Endothelial cell (in vitro differentiated cells): ENCODE measurements at places on chromosomes 2 and 18.

GRCh38 chr2:192669505-192670091 is 474.9 kb upstream of the TMEFF2 start:
- no peak for DNase-seq

DNA sequence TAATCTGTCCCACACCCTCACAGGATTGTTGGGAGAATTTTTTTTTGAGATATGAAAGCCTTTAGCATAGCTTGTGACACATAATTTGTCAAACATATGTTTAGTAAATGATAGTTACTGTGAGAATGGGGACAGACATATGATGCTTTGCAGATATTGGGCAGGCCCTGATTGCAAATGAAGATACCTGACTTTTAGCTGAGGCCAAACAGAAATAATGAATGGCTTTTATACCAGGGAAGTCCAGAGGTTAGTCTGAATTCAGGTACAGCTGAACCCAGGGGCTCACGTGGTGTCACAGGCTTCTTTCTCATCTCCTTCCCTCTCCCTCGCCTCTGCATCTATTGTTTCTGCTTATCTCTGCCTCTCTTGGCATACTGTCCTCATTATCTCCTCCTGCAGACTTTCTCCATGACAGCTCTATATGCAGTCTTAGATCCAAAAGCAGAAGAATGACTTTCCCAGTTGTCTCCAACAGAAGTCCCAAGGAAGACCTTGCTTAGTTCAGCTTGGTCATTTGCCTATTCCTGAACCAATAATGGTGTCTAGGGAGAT is 4.9 kb upstream of the WNT10A start:
- no peak for DNase-seq

DNA sequence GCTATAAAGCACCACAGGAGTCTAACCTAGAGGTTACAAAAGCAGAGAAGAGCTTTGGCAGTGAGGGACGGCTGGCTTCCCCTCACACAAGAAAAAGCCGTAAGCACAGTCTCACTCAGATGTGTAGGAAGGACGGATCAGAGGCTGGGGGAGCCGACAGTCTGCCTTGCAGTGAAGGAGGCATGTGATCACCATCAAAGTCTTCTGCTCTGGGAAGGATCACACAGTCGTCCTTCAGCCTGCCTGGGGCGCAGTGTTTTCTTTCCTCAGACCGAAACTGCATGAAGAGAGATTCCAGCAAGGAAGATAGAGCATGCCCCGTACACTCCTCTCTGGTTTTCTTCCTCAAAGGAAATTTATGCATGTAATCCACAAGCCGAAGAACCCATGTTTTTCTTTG is 24.1 kb downstream of the GATA6 start:
- no peak for DNase-seq

- DNase-seq: no peak
Observed at GRCh38 chr2:40450066-40450795, 1.7 kb downstream of the SLC8A1 start.

- no peak for DNase-seq
Observed at GRCh38 chr2:54791831-54792230, 68.4 kb downstream of the EML6 start.

GRCh38 chr2:52995424-52995823 is 772.2 kb upstream of the CHAC2 start:
- DNase-seq: no peak

- DNase-seq: no peak
Observed at GRCh38 chr2:215717501-215718381, 281.9 kb upstream of the FN1 start.

DNA sequence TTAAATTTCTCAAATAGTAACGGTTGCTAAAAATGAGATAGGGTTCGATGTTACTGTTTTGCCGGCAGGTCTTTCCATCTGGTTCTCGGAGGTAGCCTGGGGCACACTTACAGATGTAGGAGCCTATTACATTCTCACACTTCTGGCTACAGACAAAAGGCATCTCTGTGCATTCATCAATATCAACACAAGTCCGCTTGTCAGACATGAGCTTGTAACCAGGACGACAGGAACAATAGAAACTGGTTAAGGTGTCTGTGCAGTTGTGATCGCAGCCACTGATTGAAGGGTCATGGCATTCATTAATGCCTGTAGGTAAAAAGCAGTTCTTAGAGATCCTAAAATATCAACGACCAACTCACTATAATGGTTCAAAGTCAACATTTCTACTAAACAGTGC is 116.3 kb downstream of the DHRS9 start:
- DNase-seq: no peak

DNA sequence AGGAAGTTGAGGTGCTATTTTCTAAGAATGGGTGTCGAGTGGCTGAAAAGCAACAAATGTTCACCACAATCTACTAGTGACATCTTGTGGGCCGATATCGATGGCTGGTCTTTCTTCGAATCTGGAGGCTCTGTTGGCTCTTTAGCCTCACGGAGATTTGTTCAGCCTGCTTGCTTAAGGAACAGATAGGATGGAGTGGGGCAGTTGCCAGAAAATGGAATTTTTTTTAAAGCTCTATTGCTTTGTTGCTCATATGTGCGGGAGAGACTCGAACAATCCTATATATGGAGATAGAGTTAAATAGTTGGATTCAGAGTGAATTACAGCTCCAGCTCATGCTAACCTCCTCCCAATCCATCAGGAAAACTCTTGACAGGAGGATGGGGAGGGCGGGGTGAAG is 70.9 kb upstream of the LYPD6B start:
- no peak for DNase-seq

DNA sequence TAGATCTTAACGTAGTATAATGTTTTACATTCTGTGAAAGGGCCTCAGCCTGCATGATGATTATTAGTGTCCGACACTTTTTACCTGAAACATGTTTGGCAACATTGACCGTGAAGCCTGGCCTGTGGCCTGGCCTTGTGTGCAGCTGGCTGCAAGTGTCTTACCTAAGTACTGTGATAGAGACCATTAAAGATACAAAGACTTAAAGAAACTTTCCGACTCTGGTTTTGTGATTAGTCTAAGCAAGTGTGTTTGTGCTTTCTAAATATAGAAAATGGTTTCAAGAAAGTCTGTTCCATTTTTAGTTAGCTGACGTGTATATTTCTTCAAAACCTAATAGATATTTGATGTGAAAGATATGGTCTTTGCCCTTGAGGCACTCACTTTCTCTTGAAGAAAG is 601.8 kb downstream of the LRP1B start:
- no peak for DNase-seq

DNA sequence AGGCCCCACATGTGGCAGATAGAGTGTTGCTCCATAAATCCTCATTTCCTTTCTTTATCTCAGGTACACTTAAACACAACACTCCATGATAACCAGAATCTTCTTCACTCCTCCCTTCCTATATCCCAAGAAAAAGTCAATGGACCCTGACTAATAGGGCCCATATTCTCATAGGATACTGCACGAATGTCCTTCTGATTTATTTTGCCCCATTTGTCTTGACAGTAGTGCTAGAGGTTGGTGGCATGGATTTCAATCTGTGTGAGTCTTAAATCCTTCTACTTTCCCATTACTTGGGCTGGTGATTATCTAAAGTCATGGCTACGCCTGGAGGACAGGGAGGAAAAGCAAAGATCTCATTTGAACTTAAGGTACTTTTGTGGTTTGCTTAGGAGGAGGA is 156.0 kb downstream of the ACOXL start:
- DNase-seq: no peak

GRCh38 chr2:162828545-162828944 is 10.0 kb downstream of the KCNH7 start:
- no peak for DNase-seq

GRCh38 chr18:48193521-48194492 is 215.4 kb downstream of the ZBTB7C start:
- DNase-seq: no peak

- DNase-seq: no peak
Observed at GRCh38 chr18:2070631-2071030, 500.7 kb downstream of the METTL4 start.

DNA sequence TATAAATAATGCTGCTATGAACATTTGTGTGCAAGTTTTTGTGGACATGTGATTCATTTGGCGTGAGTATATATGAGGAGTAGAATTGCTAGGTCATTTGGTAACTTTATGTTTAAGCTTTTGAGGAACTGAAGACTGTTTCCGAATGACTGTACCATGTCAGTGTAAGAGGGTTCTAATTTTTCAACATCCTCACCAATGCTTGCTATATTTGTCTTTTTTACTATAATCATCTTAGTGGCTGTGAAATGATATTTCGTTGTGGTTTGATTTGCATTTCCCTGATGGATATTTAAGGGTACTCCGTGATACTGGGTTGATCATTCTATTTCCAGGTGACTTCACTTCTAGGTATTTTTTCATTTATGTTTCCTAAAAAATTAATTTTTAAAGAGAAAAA is 241.1 kb downstream of the BCL2 start:
- DNase-seq: no peak

- DNase-seq: no peak
Observed at GRCh38 chr2:54065411-54065810, 50.0 kb upstream of the ACYP2 start.

- DNase-seq: no peak
Observed at GRCh38 chr2:179890666-179891065, 29.3 kb upstream of the ZNF385B start.

DNA sequence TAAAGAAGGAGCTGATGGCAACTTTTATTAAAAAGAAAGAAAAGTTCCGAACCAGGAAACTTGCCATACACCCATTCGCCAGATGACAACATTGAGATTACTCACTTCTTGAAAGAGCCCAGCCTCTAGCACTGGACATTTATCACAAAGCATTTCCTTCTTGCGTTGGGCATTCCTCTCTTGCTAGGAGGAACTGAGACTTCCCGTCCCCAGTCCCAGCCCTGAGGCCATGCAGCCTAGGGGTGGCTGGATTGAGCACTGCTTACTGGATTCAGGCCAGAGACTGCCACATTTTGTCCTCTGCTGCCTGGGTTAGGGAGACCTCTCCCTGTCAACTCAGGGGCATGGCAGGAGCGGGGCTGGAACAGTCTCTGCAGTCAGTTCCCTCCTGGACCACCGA is 80.1 kb downstream of the SDC1 start:
- no peak for DNase-seq

DNA sequence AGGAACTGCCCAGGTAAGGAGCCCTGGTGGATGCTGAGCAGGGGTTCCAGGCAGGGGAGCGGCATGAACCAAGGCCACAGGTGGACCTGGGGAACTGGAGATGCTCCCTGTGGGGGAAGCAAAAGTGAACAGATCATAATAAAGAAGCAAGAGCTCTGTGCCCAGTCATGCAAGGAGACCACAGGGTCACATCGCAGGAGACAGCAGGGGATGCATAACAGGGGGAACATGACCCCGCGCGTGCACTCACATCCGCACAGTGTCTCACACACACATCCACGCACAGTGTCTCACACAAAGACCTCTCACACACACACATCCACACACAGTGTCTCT is 473.3 kb upstream of the HS6ST1 start:
- no peak for DNase-seq

GRCh38 chr18:24762511-24762910 is 302.1 kb downstream of the HRH4 start:
- DNase-seq: no peak

DNA sequence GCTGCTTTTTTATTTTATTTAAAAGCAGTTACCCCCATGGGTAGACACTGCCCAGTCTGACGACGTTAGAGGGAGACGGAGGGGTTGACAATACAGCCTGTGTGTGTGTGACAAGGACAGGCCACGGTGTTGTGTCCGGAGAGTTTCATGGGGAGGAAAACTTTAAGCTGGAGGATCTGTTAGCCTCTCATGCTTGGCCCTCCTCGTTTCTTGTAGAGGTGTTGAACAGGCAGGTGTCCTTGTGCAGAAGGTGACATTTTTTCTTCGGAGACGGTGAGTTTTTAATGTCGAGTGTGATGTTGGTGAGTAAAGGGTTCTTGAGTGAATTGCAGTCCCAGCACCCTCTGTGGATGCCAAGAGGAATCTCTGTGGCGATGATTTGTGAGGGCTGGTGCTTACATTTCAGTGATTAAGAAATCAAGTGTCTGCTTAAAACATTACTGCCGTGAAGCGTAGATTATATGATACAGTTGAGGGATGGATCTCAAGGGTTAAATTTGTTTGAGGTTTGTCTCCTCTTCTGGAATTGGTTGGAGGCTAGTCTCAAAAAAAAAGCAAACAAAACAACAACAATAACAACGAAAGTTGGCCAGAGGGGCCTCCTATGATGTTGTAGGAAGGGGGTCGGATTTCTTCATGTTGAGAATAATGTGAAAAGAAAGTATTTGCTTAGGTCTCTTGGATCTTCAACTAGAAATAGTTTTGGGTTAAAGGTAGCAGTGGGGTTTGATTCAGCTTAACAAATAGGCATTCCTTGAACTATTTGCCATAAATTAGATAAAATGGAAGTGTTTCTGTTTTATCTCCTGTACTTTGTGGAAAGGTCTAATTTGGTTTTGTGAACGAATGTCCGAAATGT is 1.6 kb downstream of the NCOA1 start:
- DNase-seq: no peak

DNA sequence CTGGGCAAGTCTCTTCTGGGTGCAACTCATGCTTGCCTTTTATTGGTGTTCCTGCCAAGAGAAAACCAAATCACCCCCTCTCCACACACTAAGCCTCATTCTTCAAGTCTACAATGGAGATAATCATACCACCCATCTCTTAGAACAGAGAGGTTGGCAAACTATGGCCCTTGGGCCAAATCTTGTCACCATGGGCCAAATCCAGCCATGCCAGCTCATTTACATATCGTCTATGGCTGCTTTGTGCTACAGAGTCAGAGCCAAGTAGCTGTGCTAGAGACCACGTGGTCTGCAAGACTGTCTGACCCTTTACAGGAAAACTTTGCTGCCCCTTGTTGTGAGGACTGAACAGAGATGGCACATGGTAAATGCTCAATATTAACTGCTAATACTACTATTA is 270.3 kb upstream of the PARD3B start:
- DNase-seq: no peak

DNA sequence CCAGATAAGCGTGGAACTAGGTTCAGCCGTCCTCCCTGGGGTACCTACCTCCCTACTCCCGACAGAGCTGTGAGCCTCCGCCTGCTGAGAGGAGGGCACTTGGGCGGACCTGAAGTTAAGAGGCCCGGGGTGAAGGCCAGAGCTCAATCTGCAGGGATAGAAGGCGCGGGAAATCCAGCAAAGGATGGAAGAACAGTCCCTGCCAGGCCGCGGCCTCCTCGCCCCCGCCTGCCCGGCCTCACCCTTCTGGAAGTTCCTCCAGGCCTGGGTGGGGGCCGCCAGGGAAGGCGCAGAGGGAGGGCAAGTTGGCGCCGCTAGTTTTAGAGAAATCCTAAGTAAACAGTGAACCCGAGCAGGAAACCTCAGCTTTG is 13.0 kb downstream of the EN1 start:
- no peak for DNase-seq

- peak; percentile 26 for DNase-seq
Observed at GRCh38 chr18:59265246-59265973, 7.8 kb downstream of the RAX start.

- no peak for DNase-seq
Observed at GRCh38 chr2:104846786-104847585, 6.9 kb upstream of the POU3F3 start.

GRCh38 chr2:110998311-110998710 is 122.4 kb upstream of the BCL2L11 start:
- no peak for DNase-seq

GRCh38 chr2:230900336-230900995 is 24.6 kb downstream of the GPR55 start:
- DNase-seq: no peak

GRCh38 chr2:239178954-239179353 is 221.9 kb downstream of the HDAC4 start:
- no peak for DNase-seq
